A549 (cell line): ENCODE measurements at places on chromosomes 7 and 10.
A peak's percentile ranks its signal among the peaks of the same experiment; 100 is the strongest.

DNA sequence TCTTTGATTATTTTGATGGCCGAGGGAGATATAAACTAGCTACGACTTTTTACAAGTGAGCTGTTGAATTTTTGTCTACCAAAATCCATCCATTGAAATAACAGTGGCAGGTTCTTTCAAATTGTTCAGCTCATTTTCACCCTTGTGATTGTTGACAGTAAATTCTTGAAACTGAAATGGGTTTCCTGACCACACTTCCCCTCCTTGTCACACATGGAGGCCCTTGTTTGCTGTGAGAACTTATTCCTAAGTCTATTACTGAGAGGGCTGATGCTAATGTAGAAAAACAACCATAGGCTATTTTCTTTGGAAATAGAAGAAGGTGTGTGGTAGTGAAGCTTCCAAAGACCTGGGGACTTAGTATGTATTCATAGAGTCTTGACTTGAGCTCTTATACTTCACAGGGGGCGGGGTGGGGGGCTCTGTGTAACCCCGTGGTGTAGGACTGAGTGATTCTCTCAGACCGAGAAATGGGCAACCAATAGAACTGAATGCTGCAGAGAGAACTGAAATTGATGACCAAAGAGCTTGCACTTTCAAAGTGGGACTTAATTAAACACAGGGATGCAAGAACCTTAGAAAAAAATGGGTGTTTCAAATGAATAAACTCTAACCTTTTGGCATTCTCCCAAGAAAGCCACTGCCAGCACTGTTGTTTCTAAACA is 718.9 kb downstream of the CCSER2 start:
- no peak for DNase-seq

- DNase-seq = no peak
Measured at GRCh38 chr7:77181015-77181595, 18.5 kb downstream of the FGL2 start.

- DNase-seq = no peak
Measured at GRCh38 chr10:115045499-115045898, 47.7 kb upstream of the ATRNL1 start.

GRCh38 chr7:119197172-119197876 is 972.8 kb downstream of the ANKRD7 start:
- no peak for DNase-seq

- DNase-seq = no peak
Measured at GRCh38 chr10:83816942-83817341, 322.4 kb upstream of the GHITM start.

GRCh38 chr7:25886387-25887240 is 265.4 kb upstream of the NFE2L3 start:
- DNase-seq = no peak

DNA sequence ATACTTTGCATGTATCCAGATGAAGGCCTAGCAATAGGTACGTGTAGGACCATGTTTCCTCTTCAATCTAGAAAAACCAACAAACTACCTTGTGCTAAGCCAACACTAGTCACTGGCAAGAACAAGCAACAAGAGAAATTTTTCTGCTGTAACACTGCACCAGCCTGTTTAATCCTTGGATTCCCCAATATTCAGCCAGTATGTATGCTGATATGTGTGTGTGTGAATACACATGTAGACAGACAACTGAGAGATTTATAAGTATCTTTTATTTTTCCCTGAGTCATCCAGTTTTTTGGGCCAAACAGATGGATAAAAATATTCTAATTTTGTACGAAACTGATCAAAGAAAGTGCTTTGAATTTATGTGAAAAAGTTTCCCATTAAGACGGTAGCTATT is 26.2 kb downstream of the GLI3 start:
- no peak for DNase-seq

DNA sequence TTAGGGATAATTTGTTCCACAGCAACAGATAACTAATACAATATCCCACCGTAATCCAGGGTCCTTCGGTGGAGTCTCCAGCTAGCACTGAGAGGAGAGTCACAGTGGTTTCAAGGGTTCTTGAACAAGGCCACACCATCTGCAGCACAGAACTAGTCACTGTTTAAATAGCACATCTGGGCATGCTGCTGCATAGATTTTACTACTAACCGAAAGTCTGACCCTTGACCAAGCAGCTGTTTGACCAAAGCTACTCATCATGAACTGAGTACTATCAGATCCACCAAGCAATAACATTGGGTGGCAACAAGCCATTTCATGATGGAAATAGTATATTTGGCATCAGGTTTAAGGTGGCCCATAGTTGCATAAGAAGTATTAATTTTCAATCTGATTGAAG is 53.2 kb downstream of the ANKMY2 start:
- DNase-seq = no peak

- DNase-seq = no peak
Measured at GRCh38 chr7:114944745-114945625, 23.1 kb downstream of the MDFIC start.

GRCh38 chr7:31948029-31948428 is 122.2 kb downstream of the PDE1C start:
- peak; percentile 79 for DNase-seq

GRCh38 chr10:18224626-18225445 is 84.6 kb downstream of the CACNB2 start:
- DNase-seq = no peak

DNA sequence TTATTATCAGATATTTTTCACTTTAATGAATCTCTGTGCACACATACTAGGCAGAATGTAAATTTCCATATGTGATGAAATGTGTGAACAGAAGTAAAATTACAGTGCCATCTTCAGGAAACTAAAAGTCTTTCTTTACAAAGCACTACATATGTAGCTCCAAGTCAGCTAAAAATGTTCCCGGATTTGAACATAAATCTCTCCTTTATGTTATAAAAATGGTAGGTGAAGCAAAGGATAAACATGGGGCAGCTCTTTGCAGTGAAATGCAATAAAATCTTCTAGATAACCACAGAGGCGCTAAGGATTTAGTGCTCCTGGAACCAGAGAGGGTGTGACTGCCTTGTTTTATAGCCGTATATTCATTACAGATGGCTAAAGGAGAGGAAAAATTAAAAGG is 104.9 kb upstream of the C7orf33 start:
- DNase-seq = no peak

- no peak for DNase-seq
Measured at GRCh38 chr7:90618876-90619275, 22.8 kb downstream of the CDK14 start.

DNA sequence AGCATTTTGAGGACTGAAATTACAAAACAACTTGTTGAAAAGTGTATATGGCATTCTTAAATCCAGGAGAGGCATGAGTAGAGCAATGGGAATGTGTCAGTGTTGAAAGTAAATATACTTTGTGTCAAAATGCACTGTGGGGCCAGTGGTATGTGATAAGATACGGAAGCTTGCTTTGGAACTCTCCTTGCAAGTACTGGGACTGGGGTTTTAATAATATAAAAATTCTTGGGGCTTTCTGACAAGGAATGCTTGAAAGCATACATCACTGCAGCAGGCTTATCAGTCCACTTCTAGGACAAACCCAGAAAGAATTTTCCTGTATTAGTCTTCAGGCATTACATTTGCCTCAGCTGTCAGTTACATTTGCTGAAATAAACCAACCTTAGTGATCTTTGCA is 472.8 kb upstream of the FZD8 start:
- peak; percentile 23 for DNase-seq

DNA sequence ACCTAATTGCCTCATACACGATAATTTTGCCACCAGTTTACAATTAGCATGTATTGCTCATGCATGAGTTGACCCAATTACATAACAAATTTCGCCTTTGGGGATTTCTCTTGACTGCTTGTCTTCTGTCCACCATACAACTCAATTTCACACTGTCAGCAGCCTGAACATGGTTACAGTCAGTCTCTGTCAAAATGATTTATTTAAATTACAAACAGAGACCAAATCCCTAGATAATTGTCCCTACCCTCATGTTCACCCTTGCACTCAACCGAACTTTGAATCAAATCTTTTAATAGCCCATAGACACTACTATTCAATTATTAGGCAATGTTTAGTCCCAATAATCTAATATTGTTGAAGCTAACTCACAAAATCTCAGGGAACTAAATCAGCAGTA is 59.7 kb upstream of the NEBL start:
- no peak for DNase-seq

DNA sequence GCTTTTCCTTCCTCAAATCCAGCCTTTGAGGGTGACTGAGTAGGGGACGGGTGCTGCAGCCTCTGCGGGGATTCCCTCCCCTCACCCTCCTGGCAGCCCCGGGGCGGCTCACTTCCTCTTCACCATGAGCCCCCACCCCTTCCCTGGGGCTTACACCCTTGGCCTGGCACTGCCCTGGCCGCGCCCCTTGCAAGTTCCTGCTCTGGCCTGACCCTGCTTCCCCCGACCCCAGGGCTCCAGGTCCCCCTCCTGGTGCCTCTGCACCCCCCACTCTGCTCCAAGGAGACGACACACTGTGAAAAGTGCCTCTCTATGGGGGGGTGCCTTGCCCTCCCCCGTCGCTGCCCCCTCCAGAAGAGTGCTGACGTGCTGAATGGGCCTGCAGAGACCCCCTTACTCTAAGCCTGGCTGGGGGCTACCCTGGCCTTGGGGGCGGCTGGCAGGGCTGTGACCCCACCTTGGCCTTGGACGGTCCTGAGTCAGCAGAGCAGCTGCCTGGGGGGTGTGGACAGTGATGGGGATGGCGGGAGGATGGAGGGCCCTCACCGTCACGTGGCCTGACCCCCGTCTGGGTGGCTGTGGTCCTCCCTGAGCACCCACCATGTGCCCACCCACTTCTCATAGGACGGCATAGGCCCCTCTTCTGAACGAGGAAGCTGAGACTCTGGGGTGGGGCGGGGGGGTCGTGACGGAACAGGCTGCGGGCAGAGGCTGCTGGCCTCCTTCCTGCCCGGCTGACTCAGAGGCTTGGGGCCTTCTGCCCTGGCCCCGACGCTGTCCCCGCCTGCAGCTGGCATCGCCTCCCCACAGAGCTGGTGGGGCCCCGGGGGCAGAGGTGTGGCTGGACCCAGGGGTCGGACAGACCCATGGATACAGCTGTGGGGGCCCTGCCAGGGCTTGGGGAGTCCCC is 9.8 kb downstream of the LFNG start:
- DNase-seq = peak; percentile 60

DNA sequence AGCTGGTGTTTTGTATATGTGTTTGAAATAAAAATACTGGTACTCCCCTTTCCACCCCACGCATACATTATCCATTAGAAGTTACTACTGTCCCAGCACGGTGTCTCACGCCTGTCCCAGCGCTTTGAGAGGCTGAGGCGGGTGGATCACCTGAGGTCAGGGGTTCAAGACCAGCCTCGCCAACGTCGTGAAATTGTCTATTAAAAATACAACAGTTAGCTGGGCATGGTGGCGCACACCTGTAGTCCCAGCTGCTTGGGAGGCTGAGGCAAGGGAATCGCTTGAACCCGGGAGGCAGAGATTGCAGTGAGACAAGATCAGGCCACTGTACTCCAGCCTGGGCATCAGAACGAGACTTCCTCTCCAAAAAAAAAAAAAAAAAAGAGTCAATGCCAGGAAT is 2.7 kb downstream of the HBP1 start:
- DNase-seq = no peak

GRCh38 chr10:52967806-52968795 is 195.5 kb upstream of the MBL2 start:
- no peak for DNase-seq

- DNase-seq = no peak
Measured at GRCh38 chr10:118775478-118775877, 20.7 kb upstream of the CACUL1 start.

- DNase-seq = no peak
Measured at GRCh38 chr7:19145434-19146115, 354 bp upstream of the FERD3L start.

DNA sequence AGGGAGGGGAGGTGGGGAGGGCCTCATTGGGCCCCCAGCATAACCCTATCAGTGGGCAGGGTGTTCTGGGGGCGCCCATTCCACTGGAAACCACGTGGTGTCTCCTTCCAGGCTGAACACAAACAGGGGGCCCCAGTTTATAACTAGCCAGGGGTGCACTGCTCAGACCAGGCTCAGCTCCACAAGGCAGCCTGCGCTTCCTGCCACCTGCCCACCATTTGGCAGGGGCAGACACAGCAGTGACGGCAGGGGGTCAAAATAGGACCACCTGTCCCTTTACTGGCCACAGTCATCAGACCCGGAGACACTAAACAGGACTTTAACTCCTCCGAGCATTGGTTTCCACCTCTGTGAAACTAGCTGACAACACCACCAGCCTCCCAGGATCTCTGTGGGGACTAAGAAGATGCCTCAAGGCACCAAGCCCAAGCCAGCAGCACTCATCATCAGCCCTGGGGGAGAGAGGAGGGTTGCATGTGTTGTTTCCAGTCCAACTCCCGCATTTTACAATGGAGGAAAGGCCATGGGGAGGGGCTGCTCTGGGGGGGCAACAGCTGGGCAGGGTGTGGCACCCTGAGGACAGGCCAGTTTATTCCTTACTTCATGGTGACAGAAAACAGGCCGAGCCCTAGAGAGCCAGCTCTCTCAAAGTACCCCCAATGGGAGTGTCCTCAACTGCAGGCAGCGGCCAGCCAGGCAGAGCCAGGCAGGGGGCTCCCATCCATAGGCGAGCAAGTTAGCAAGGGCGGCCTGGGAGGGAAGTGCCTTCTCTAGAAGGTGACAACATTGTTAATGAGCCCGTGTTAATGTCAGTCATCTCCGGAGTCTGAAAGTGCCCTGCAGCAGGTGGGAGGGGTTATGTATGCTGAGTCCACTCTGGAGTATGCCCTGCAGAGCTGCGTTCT is 127.6 kb downstream of the TNS3 start:
- no peak for DNase-seq

DNA sequence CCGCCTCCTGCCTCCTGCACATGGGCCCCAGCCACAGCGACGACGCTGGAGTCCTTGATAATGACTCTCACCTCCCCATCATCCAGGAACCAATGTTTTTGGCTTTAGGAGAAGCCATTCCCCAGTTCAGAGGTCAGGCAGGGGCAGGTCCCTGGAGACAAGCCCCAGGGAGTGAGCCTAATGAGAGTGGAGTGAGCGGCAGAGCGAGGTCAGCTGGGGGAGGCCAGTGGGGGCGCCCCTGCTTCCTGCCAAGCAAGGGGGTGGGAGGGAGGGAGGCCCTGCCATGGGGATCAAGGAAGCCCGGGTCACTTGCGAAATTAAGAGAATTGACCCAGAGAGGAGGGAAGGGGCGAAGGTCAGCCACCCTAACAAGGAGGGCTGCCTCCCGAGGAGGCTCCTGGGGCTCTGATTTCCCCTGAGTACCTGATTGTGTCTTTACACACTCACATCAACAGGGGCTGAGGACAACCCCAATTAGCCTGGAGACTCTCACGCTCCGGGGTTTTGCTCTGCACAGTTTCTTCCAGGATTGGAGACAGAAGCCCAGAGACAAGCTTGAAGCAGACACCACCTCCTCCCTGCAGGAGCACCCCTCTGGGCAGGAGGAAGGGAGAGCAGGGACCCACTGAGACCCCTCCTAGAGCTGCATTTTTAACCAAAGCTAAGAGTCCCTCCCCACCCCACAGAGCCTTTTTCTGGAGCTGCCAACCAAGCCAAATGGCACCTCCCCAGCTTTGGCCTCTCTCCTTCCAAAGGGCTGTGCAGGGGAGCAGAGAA is 112.1 kb downstream of the COL13A1 start:
- no peak for DNase-seq

DNA sequence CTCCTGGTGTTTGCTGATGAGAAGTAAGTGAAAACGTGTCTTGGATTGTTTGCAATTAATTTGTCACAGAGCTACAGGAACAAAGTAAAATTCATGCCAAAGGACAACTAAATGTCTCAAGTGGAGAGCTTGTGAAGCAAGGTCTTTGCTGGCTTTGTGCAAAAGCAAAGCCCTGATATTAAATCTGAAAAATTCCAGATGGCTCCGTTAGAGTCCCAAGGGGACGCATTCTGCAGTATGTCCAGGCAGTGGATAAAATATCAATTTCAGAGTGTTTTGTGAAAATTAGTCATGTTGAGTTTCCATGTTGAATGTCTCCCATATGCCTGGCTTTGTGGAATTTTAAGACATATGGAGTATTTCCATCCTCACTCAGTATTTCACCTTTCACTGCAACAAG is 102.5 kb upstream of the PTN start:
- no peak for DNase-seq
